ENCODE measurements at places on chromosomes 3 and 15.

- no peak for DNase-seq
Measured at GRCh38 chr3:155880286-155880685, 9.8 kb downstream of the GMPS start.

DNA sequence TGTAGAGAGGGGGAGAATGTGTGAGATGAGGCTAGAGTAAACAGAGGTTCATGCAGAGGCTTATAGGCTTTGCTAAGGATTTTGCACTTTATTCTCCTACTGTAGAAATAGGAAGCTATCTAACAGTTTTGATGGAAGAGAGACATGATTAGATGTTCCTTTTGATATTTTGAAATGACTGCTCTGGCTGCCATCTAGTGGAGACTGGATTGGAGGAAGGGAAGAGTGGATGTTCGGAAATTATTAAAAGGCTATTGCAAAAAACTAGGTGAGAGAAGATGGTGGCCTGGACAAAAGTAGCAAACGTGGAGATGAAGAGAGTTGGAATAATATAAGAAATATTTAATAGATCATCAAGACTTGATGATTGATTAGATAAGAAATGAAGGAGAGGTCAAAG, 42.2 kb downstream of the SYN2 start:
- DNase-seq, result no peak

DNA sequence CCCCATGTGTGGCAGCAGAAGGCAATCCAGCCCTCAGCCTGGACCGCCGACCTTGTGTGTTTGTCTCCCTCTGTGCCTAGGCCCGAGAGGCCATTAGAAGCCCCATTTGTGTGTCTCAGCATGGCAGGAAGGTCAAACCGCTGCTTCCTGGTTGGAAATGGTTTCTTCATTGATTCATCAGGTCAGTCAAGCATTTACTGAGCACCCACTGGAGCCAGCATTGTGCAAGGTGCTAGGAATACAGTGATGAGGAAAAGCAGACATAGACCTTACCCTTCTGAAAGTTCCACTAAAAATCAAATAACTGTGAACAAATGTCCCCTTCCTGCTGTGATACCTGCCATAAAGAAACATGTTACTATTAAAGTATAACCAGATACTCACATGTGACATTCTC, 265.9 kb upstream of the CTDSPL start:
- DNase-seq, result no peak

DNA sequence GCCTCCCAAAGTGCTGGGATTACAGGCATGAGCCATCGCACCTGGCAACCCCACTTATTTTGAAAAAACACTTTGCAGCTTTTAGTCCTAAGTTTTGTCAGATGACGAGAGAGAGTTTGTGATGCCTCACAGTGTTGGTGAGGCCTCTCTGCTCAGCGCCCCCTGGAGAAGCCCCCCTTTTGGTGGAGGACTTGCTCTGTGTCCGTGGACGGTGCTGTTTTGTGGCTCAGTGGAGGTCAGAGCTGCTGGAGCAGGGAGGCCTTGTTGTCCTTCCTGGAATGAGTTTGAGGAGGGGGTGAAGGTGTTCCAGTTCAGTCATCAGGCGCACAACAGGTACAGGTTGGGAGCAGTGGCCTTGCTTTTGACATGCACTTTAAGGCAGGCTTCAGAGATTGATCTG, 58.0 kb downstream of the PGPEP1L start:
- no peak for DNase-seq

DNA sequence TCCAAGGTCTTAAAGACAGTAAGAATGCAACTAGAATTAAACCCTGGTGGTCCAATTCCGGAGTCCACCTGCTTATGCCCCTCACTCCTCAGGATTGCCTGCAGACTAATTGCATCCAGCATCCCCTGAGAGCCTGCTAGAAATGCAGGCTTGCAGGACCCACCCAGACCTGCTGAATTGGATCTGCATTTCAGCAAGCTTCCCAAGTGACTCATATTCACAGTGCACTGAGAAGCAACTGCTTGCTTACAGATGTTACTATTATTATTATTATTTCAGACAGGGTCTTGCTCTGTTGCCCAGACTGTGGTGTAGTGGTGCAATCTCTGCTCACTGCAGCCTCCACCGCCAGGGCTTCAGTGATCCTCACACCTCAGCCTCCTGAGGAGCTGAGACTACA, 83.5 kb upstream of the VGLL4 start:
- no peak for DNase-seq

Data from stimulated activated CD4-positive, alpha-beta T cell treated with anti-CD3 and anti-CD28 coated beads, Interleukin-1b, Interleukin-23, amount 100 ng/mL, for 24 hours (primary cell).